ENCODE measurements at places on chromosomes 7 and 10. TPM values are rescaled to one million over a fixed set of nuclear protein-coding genes. Genes with fewer than 3 reads are reported as not detected.

The ZNF488 gene
- 0.09 TPM for total RNA-seq

The NEBL gene
- 3.1 TPM for total RNA-seq

The PTPN20 gene
- total RNA-seq = not detected

The AKR1C2 gene
- not detected for total RNA-seq

The TMEM184A gene
- total RNA-seq = 0.19 TPM

The SLC18A3 gene
- under 0.01 TPM for total RNA-seq

The HOGA1 gene
- 0.09 TPM for total RNA-seq

The SCART1 gene
- total RNA-seq = 1.3 TPM

The GDF2 gene
- total RNA-seq = not detected

The CFAP43 gene
- total RNA-seq = 0.09 TPM

The FGFR2 gene
- 0.09 TPM for total RNA-seq

The PLAU gene
- 46.1 TPM for total RNA-seq

The ZNF722 gene
- total RNA-seq = not detected

The RPS24 gene
- 2,717 TPM for total RNA-seq
